ENCODE measurements at places on chromosomes 11 and 22. TPM values are rescaled to one million over a fixed set of nuclear protein-coding genes. Genes with fewer than 3 reads are reported as not detected.

Gene NOX4
- total RNA-seq, result 0.97 TPM

Gene INSC
- not detected for total RNA-seq

Gene PDHX
- 16.6 TPM for total RNA-seq

Gene OR4A16
- total RNA-seq, result not detected

Gene P2RY2
- total RNA-seq, result not detected

Gene MISFA
- total RNA-seq, result not detected

Measured in cardiac atrium fibroblast (primary cell).